Fibroblast of lung (primary cell): ENCODE measurements at places on chromosomes 3 and 15.

- no peak for DNase-seq
Observed at GRCh38 chr3:9986230-9986725, 363 bp downstream of the EMC3 start.

DNA sequence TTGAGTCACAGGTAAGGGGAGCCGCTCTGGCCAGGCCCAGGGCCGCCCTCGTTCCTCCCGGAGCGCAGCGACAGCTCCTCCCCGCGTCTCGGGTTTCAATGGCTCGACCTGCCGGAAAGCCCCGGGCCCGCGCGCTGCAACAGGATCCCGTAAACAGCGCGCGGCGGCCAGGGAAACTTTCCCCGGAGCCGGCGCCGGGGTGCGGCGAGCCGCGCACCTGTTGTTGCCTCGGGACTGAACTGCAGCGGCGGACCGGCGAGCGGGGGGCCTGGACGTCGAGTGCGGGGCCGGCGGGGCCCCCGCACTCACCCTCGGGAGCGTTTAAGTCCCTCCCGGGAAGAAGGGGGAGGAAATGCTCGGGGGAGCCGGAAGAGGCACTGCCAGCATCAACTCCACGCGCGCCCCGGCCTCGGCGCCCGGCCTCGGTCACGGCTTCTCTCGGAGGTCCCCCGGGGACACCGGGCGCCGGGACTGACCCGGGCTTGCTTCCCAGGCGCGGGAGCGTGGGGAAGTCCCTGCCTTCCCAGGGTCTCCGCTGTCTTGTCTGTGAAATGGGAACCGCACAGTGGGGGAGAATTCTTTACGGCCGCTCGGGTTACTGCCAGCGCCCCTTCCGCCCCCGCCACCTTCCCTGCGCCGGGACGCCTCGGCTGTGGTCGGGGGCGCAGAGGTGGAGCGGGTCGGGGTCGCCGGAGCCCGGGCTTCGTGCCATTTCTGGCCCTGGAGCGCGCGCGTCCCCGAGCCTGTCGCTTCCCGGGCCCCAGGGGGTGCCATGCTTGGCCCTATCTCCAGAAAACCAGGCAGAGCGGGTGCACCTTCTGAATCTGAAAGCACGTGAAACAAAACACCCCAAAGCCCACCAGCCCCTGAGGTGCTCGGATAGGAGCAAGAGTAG lies 7.5 kb upstream of the PGPEP1L start:
- DNase-seq: peak; percentile 58

DNA sequence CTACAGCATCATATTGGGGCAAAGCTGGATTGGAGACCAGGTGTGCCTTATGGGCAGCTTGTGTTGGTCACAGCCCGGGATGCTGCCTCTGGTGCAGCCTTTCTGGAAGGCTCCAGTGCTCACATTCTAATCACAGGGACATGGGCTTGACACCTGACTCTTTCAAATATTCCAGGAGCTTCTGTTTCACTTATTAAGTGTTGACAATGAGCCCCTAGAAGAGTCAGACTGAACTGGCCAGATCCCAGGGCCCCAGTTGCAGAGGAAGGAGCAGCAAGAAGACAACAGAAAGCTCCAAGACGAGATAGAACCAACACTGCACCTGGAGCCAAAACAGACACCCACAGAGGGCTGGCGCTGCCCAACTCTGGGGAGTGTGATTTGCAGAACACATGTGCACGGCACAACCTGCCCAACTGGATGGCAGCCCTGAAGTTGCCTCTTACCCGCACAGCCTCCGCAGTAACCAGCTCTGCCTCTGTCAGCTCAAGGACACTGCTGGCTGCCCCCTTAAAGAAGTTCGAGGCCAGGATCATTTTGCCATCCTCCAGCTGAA lies 30.3 kb downstream of the ALDH1L1 start:
- DNase-seq: no peak

DNA sequence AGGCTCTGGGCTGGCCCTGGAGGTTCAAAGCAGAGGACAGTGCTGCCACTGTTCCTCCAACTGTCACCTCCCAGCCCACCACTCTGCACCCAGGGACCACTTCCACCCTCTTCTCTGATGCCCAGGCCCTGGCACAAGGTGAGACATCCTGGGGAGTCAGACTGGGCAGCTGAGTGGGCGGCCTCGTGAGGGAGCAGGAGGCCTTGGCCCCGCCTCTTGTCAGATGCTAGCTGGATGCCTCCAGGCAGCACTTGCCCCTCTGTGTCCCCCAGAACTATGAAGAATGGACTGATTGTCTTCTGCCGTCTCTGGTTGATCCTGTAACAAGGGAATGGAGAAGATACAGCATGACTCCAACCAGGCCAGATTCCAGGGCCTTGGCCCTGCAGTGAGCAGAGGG lies 191.0 kb upstream of the LINGO1 start:
- DNase-seq: no peak

GRCh38 chr3:195549931-195550519 lies 6.9 kb upstream of the PPP1R2 start:
- no peak for DNase-seq

GRCh38 chr3:138227650-138228049 lies 40.5 kb downstream of the ARMC8 start:
- peak; percentile 21 for DNase-seq

DNA sequence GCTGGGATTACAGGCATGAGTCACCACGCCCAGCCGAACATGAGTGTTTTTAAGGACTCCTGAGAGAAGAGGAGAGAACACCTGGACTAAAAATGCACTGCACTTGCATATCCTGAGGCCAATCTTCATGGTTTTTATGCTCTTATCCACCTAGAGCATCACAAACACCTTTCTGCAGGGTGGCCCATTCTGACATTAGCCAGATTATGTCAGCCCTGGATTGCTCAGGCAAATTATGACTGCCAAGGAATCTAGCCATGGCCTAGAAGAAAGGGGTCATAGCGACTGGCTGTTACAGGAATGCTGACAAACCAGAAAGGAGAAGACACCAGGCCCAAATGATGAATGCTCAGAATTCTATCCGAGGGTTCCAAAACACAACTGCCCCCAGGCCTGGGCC lies 40.9 kb upstream of the HERC1 start:
- no peak for DNase-seq

DNA sequence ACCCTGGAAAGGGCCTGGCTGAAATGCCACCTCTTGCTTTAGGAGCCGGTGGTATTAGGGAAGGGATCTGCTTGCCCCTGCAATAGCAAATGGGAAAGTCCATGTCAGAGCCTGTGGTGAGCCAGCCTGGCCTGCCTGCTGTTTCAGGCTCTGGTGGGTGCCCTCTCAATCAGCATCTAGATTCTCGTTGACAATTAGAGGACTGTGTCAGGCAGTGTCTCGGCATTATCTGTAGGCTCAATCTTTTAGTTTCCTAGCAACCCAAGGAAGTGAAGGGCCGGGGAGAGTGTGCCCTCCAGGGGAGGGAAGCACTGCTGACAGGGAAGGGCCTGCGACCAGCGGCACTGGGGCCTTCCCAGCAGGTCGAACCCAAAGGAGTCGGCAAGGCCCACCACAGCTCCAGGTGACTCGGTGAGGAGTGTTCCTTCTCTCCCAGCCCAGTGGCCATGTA lies 42.1 kb downstream of the TLE3 start:
- DNase-seq: no peak
